ENCODE measurements at places on chromosomes 2 and 18. TPM values are rescaled to one million over a fixed set of nuclear protein-coding genes. Genes with fewer than 3 reads are reported as not detected.

DYSF gene
- total RNA-seq = 166 TPM

NDUFS1 gene
- 84.5 TPM for total RNA-seq

HTRA2 gene
- total RNA-seq = 43.9 TPM

CYRIA gene
- 30.8 TPM for total RNA-seq

CYTIP gene
- total RNA-seq = not detected

GPR75 gene
- total RNA-seq = 3.5 TPM

BMP10 gene
- total RNA-seq = not detected

CCDC85A gene
- 20.9 TPM for total RNA-seq

SLC35F5 gene
- total RNA-seq = 92.4 TPM

MYOM1 gene
- total RNA-seq = 8.1 TPM

NOL4 gene
- not detected for total RNA-seq

G6PC2 gene
- total RNA-seq = not detected

RFTN2 gene
- total RNA-seq = 7.8 TPM

ASXL3 gene
- total RNA-seq = under 0.01 TPM
